Activated CD4-positive, CD25-positive, alpha-beta regulatory T cell treated with anti-CD3 and anti-CD28 coated beads, Interleukin-2, amount 50 U/mL, for 24 hours (primary cell): ENCODE measurements at places on chromosomes 16 and 17.

- no peak for ATAC-seq
These were observed 529.0 kb upstream of the CDH5 start for GRCh38 chr16:65837464-65837863.

DNA sequence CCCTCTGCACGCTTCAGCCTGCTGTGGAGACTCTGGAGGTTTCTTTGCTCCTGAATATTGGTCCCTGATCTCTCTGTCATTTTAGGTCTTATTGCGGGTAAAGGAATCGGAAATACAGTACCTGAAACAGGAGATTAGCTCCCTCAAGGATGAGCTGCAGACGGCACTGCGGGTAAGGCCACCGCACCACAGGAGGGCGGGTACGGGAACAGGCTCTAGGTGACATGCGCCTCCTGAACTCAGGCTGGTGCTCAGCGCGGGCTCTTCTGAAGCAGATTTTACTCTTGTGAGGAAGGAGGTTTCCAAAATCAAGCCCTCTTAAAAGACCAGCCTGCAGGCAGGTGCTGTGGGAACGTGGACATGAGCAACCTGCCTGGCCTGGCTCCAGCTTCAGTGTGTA lies 29.8 kb downstream of the PLD6 start:
- ATAC-seq = no peak

DNA sequence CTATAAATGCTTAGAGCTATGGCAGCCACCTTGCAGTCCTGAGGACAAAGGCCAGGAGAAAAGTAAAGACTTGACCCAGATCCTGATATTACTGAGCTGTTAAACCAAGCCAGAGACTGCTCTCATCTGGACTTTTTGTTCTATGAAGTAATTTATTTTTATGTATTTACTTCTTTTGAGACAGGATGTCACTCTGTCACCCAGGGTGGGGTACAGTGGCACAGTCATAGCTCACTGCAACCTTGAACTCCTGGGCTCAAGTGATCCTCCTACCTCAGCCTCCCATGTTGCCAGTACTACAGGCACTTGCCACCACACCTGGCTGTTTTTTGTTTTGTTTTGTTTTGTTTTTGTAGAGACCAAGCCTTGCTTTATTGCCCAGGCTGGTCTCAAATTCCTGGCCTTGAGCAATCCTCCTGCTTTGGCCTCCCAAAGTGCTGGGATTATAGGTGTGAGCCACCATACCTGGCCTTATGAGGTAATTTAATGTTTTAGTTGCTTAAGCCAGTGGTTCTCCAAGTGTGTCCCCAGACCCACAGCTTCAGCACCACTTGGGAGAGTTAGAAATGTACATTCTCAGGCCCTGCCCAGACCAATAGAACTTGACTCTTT lies 112.1 kb downstream of the COPRS start:
- no peak for ATAC-seq

DNA sequence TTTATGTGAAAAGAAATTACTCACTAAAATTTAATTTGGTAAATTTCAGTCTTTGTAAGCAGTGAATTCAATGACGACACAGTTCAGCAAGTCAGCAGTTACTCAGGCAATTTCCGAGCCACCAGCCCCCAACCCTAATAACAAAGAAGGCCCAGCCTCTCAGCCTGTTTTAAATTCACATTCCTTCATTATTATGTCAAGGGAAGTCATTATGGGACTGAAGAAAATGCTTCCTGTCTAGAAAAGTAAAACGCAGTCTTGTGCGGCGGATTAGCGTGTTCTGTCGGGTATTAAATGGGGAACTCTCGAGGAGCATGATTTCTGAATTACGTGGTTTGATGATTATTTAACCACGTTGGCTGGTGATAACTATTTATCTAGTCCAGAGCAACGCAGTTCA lies 177.6 kb downstream of the AIPL1 start:
- no peak for ATAC-seq

DNA sequence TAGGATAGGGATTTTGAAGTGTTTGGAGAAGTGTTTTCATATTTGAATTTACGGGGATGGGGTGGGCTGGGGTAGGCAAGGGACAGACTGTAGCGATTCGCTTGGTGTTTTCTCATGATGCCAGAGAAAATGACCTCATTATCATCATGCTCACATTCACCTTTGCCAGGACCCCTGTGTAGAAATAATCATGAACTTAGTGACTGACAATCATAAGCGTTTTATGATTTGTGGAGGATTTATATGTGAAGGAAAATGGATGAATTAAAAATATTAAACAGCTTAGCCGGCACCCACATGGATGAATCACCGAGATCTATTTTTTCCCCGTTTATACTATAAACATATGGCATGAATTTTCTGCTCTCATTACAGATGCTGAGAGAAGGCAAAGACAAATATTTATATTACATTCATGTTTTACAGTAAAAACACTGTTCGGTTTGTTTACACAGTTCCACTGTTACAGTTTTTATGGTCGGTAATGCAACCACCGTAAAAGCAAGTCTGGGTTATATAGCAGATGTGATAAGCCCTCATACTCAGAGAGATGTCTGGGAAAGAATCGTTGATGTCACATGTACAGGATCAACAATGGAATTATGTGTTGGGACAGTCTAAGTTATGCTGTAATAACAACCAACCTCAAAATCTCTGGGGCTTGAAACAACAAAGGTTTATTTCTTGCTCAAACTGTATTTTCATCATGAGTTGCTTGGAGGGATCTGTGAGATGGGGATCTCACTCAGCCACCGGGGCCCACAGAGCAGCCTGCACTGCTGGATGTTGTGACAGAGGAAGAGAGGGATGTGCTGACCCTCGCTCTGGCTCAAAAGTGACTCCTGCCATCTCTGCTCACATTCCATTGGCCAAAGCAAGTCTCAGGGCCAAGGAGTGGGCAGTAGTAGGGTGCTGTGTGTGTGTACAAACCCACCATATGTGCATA lies 85.1 kb downstream of the WWOX start:
- ATAC-seq = no peak

DNA sequence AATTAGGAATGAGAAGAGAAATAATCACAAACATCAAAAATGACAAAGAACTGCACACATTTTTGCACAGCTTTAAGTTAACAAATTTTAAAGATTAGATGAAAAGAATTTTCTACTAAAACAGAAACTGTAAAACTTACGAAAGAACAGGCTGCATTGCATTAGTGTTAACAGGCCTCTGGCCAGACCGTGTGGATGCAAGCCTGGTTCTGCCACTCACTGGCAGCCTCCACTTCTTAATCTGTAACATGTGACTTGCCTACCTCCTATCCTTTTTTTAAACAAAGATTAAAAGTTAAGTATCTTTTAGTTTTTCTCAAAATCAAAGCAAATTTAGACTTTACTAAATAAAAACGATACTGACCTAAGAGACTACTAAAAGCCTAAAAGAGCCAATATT lies 37.5 kb downstream of the CREBBP start:
- ATAC-seq = no peak

- ATAC-seq = peak; percentile 83
These were observed 5.8 kb downstream of the MTHFSD start for GRCh38 chr16:86549076-86549892.

DNA sequence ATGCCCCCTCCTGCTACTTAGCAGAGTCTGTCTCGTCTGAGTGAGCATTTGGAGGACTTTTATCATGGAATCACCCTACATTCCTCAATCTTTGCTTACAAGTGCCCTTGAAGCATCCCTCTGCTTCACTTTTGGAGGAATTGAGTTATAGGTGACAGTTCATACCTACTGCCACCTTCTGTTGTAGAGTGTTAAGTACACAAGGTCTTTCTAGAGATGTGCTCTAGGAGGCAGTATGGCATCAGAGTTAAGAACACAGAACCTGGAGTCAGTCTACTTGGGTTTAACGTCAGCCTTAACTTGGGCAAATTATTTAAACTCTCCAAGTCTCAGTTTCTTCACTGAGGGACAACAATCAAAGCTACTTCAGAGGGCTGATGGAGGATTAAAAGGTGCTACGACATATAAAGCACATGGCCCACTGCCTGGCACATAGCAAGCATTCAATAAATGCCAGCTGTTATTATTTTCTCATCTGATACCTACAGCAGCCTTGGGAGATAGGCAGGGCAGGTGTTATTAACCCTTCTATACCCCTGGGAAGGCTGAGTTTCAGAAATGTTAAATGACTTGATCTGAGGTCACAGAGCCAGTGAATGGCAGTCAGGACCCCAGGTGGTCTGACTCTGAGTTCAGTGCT lies 62.2 kb downstream of the UTP18 start:
- no peak for ATAC-seq

DNA sequence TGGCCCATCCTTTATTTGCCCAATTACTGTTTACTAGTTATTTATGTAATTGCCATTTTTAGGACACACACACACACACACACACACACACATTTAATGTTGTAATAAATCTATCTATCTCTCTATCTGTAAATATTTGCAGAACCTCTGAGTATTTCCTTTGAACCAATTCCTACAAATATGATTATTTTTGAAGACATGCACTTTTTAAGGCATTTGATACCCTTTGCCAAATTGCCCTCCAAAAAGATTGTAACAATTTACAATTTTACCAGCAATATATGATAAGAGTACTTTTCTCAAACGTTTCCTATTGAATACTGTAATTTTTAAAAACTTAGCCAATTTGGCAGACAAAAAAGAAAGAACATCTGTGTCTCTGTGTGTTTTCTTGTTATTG lies 143.8 kb upstream of the FOXF1 start:
- no peak for ATAC-seq

DNA sequence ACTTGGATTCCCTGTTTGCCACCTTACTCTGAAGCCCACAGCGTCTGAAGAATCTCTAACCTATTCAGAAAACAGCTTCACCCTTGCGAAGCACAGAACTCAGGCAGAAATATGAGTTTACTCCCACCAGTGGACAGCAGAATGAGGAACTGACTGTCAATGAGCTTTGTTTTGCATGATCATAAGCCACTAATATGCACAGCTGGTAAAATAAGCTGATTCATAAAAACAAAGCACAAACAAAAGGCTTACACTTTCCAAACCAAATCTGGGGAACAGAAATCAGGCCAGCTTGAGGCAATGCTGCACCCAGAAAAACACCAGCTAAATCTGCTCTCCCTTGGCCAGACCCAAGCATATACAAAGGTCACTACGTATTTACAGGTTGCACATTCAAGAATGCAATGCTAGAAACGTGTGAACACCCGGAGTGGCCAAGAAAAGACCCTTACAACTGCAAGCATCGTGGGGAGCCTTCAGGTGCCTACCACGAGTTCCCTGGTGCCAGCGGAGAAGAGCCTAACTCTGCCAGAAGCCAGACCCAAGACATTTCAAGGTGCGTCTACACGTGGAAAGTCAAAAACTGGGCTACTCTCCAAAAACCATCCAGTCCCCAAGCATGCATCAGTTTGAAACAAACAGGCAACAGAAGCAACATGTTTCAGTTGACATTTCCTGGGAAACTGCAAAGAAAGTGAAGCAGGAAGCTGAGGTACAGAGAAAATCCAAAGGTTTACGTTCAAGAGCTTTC lies 207.1 kb downstream of the ZFHX3 start:
- no peak for ATAC-seq

GRCh38 chr16:55605754-55606336 lies 39.4 kb downstream of the CAPNS2 start:
- no peak for ATAC-seq

DNA sequence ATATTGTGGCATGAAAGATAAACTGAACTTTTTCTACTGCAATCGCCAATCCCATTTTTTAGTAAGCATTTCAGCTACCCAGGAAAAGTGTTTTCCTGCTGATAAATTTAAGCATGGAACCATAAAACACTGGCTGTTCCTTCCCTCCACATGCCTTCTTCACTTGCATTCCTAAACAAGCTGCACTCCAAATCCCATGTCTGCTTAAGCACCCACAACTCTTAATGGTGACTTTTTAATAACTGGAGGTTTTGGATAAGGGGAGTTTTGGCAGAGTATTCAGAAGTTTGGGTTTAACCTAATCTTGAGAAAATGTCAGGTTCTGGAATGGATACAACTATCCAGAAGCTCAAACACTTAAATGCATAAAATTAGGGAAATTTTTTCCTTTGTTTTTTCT lies 345.6 kb upstream of the CA10 start:
- no peak for ATAC-seq

DNA sequence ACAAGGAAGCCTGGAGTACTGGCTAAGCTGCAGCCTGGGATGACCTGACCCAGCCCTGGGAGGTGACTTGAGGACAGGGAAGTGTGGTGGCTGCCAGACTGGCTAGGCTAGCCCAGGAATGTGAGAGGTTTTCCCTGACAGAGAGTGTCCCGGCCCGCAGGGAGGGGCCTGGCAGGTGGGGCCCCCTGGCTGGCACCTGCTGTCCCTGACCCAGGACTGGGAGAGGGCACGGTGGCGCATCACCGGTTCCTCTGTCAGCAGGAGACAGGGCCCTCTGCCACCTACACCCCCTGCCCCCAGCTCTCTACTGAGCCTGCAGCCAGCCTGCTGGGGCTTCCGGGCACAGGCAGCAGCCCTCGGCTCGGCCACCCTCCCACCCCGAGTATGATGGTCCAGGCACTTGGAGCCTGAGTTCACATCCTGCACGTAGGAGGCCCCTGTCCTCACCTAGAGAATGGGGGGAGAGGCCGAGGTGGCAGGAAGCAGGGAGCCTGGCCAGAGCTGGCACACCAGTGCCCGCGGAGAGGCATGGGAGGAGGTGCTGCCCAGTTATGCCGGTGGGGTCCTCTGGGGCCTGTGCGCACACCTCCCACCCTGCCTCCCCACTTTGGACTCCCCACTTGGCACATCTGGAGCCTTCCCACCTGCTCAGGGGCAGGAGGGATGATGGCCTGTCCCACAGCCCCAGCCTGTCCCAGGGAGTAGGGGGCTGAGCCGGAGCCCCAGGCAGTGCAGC lies 528 bp downstream of the PRSS27 start:
- ATAC-seq = no peak

DNA sequence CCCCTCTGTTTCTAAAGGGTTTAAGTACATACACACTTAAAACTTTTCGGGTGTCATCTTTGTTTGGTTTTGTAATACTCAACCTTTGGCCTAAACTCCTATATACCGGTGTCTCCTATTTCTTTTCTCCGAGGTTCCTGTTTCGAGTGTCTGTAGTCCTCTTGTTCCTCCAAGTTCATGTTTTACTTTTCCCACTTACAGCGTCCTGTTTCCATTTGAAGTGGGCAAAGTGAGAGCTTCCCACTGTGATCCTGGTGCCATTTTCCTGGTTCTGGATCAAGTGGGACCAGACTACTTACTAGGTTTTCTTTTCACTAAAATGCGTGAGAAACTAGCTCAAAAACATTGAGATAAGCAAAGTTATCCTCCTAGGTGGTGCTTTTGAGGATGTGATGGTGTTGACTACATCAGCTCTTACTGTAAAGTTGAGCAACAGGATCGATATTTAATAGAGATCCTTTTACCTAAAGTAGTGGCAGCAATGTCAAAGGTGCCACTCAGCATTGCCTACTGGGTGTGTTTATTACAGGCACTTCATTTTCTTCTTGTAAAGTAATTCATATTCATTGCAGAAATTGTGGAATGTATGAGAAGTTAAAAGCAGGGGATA lies 1.3 kb downstream of the PSMD3 start:
- no peak for ATAC-seq
